ENCODE measurements at places on chromosomes 3 and 15.

- DNase-seq: peak; percentile 36
These were observed 174.7 kb upstream of the IL12A start for GRCh38 chr3:159813822-159814531.

GRCh38 chr3:115646027-115646690 is 22.8 kb downstream of the GAP43 start:
- no peak for DNase-seq

DNA sequence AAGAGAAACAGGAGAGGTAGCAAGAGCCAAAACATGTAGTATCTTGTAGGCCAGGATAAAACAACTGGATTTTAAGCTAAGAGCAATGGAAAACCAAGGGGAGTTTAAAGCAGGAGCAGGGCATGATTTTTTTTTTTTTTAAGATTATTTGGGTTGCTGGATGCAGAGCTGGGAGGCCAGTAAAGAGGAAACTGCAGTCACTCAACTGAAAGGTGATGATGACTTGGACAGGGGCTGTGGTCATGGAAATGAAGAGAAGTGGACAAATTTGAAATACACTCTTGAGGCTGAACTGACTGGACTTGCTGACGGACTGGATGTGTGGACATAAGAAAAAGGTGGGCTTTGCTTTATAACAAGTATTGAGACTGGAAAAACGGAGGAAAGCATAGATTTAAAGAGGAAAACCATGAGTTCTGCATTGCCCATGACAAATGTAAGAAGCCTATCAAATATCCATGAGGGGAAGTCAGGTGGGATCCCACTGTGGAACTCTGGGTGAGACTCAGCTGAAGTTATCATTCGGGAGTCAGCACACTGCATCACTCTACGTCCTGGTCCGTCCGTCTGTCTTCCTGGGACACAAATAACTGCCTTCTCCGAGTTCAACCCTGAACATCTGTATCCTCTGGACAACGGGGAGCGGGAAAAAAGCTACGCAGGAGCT is 688 bp downstream of the XPC start:
- DNase-seq: no peak

DNA sequence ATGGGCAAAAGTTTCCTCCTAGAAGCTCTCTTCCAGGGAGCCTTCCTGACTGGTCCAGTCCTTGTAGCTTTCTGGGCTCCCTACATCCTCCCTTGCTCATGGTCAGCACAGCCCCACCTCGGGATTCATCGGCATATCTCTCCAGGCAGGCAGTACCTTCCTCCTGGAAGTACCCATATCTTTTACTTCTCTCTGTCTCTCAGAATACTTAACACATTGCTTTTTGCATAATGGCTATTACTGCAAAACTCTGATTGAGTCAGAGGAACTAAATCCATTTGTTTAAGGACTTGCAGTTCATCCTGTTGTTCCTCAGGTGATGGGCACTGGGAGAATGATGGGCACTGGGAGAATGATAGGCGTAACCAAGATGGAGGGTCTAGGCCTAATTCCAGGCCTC is 13.8 kb upstream of the ZBTB38 start:
- DNase-seq: no peak

GRCh38 chr3:52877085-52877484 is 20.3 kb downstream of the STIMATE start:
- no peak for DNase-seq

- no peak for DNase-seq
These were observed 826 bp downstream of the CCDC66 start for GRCh38 chr3:56557831-56558170.

DNA sequence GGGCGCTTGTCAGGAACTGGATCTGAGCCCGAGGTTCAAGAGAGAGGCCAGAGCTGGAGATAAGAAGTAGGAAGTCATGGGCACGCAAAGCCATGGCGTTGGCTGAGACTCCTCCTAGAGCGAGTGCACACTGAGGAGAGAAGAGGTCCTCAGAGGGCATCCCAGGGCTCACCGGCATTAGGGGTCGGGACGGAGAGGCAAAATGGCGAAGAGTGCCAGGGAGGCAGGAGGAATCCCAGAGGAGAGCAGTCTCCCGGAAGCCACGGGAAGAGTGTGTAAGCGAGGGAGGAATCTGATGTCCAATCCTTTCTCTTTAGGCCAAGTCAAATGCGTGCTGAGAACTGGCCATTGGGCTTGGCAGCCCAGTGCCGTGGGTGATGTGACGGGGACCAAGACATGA is 24.0 kb downstream of the EFCC1 start:
- DNase-seq: no peak

DNA sequence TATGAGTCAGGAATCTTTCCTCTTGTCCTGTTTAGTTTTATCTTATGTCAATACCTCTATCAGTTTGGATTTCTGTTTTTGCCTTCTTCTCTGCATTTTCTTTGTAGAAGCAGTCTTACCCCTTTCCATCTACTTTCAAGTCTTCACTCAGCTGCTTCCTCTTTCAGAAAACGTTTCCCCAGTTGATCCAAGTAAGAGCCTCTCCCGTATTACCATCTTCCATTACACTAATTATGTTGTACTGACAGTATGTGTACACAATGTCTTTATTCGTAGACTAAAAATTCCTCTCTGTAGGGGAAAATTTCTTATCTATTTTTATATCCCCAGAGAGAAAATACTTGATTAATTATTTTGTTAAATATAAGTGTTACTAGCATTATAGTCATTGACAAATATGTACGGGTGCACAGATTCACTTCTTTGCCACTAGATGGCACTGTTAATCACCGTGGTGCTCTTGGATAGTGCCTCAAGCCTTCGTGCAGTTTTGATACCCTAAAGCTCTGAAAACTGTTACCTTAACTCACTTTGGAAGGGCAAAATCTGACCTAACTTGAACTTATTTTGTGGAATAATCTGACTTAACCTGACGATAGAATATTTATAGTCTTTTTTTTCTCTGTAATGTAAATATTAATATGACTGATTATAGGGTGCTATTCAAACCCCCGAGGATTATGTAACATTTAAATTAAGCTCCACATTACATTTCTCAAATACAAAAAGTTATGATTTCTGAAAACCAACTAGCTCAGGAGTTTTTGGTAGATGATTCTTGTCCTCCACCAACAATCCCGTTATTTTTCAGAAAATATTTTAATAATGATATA is 74.2 kb upstream of the POU1F1 start:
- no peak for DNase-seq

GRCh38 chr3:160193644-160194192 is 31.5 kb upstream of the C3orf80 start:
- DNase-seq: no peak

GRCh38 chr3:80338366-80338765 is 570.6 kb upstream of the ROBO1 start:
- DNase-seq: no peak
